ENCODE measurements at places on chromosomes 12 and 14.

DNA sequence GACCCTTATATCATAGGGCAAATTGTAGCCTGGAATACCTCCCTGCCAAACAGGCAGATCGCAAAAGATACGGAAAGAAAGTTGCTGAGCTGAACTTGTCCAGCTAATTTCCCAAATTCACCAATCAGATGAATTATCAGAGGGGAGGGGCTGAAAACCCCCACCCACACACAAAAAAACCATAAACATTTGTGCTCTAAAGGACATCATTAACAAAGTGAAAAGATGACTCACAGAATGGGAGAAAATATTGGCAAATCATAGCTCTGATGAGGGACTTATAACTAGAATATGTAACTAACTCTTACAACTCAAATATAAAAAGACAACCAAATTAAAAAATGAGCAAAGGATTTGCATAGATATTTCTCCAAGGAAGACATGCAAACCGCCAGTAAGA is 36.3 kb downstream of the PTHLH start:
- DNase-seq: no peak

DNA sequence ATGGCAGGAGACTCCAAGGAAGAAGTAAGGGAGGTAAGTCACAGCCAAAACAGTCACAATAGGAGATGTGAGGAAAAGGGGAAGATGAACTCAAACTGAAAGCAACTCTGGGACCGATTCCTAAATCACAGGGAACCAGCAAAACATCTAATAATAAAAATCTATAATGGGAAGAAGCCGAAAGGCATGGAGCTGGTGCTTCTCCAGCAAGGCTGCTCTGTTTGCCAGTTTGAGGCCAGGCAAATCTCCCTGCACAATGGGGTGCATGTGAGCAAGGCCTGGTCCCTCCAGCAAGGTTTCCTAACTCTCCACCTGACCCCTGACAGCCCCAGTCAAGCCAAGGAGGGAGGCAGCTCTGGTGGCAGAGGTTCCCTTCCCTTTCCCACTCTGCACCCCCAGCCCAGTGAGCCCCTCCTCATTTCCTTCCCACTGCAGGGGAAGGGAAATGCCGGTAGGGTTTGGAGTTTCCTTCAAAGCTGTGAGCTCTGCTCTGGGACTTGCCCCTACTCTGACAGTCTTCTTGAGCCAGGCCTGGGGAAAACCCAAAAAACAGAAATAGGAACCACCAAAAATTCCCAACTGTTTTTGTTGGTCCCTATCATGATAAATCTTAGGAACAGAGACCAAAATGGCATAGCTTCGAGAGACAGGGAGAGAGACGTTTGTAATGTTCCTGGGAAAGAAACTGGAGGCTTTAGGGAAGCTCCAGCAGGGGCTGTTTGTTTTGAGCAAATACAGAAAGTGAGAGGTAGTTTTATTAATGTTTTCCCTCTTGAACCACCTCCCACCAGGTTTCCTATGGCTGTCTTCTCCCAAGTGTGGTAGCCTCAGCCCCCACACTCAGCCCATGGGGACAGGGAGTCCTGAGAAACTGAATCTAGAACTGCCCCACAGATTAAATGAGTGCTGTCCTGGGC is 34.6 kb downstream of the FMNL3 start:
- DNase-seq: no peak

DNA sequence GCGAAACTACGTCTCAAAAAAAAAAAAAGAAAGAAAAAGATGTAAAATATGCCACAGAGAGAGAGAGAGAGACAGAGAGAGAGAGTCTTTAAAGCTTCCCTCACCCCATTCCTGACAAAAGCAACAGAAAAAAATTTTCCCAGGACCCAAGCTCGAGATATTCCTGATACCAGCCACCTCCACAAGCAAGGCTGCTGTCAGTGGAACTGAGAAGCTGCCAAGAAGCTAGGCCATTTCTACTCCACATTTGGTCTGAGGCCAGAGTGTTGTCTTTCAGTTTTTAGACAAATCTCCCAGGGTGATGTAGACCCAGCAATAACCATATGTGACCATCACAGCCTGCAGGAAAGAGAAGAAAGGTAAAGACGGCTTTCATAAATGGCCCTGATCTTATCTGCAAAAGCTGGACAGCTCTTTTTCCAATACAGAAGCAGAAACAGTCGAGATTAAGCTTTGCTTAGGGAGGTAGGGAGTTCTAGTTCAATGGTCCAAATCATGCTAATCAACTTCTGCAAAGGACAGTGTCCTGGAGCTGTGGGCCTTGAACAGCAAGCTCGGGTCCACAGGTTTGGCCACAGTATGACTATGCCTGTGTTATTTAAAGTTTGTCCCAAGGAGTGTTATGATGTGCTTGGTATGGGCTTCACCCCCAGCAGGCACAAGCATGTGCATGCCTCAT is 130.3 kb upstream of the NUDT4 start:
- DNase-seq: no peak

- no peak for DNase-seq
Measured at GRCh38 chr14:58992935-58993334, 195.5 kb upstream of the DAAM1 start.

DNA sequence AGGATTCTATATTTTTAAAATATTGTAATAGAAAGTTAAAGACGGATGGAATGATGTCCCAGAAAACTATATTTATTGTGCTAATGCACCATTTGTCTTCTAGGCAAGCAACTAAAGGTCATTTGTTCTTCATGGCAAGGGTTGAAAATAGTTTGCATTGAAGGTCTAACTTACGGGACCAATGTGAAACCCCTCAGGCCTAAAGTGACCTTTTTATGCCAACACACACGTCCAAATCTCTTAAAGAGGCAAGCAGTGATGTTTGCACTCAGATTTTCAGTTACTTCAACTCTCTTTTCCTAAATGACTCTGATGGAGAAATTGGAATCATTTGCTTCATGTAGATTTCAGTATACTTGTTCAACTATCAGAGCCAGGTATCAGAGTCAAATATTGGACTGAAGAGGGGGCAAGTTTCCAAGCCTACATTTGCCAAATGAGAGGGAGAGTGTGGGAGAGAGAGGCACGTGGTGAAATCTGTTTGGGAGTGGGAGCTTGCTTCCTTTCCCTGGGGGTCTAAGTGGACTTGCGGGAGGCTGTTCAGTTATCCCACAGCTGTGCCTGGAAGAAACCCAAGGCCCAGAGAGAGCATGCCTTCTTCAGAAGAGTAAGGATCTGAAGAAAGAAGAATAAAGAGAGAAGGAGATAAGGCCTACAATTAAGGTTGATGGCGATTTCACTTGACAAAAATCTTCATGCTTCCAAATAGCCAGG is 459.8 kb downstream of the BCAT1 start:
- no peak for DNase-seq

DNA sequence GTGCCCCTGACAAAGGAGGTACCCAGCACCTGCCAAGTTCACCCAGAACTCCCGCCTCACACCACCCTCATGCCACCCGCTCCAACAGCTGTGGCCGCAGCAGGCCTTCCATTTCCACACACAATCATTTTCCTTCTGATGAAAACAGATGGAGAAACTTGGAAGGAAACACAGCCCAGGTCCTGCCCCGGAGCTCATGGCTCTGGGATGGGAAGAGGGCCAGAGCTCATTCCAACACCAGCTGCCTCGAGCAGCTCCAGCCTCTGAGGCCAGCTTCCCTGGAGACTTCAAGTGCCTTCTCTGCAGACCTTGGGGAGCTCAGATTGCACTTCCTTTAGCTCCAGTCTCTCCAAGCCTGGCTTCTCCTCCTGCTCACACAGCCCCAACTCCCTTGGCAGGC is 55.1 kb upstream of the CMKLR1 start:
- peak; percentile 58 for DNase-seq

DNA sequence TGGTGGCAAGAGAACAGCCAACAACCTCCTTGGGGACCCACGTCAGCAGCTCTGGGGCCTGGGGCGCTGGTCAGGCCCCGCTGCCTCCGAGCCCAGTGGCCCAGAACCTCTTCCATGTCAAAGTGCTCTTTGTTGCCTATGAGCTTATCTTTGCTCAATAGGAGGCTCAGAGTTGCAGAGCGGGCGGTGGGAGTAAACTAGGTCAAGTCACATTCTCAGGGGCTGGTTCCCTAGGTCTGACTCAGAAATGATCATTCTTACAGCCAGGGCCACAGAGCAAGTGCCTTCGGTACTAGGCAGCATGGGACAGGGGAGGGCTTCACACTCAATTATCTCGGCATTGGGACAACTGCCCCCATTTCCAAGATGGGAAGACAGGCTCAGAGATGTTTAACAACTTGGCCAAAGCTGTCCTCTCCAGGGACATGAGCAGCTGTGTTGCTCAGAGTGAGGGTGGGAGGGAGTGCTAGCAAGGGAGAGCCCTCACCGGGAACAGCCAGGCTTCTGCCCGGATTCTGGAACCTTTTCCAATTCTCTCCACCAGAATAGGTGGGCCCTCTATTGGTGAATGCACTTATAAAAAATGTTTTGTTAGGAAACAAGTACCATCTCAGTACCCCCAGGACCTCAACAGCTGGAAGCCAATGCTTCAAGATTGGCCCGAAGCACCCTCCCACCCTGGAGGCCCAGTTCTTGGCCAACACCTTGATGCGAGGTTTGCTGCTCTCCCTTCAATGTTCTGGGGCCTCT is 11.9 kb downstream of the SLC25A29 start:
- peak; percentile 27 for DNase-seq

- no peak for DNase-seq
Measured at GRCh38 chr14:105123064-105123665, 45.4 kb downstream of the JAG2 start.

DNA sequence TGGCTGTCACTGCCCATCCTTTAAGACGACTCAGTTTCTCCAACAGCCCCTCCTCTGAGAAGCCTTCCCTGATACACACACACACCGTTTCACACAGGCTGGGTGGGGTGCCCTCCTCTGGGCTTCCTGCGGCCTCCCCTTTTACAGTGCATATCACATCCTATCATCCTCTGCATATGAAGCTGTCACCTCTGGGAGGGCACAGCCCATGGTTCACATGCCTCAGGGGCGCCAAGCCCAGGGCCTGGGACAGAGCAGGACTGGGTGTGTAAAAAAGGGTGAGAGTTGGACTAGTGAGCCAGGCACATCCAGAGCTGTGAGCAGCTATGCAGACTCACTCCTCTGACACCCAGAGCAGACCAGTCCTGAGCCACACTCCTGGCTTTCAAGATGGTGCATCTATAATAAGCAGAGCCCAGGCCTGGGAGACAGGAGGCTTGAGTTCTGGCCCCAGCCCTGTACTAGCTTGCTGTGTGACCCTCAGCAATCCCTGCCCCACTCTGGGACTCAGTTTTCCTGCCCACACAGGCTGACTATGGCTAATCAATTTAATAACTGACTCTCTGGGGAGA is 62.6 kb downstream of the LGMN start:
- no peak for DNase-seq

GRCh38 chr14:69424149-69424923 is 25.8 kb downstream of the SLC39A9 start:
- no peak for DNase-seq

GRCh38 chr14:92314182-92314581 is 8.8 kb upstream of the SLC24A4 start:
- no peak for DNase-seq
